Stimulated activated CD8-positive, alpha-beta memory T cell treated with anti-CD3 and anti-CD28 coated beads, Interleukin-12 subunit alpha, Interleukin-12 subunit beta, amount 100 ng/mL, for 1 hour (primary cell): ENCODE measurements at places on chromosomes 1 and 21.

DNA sequence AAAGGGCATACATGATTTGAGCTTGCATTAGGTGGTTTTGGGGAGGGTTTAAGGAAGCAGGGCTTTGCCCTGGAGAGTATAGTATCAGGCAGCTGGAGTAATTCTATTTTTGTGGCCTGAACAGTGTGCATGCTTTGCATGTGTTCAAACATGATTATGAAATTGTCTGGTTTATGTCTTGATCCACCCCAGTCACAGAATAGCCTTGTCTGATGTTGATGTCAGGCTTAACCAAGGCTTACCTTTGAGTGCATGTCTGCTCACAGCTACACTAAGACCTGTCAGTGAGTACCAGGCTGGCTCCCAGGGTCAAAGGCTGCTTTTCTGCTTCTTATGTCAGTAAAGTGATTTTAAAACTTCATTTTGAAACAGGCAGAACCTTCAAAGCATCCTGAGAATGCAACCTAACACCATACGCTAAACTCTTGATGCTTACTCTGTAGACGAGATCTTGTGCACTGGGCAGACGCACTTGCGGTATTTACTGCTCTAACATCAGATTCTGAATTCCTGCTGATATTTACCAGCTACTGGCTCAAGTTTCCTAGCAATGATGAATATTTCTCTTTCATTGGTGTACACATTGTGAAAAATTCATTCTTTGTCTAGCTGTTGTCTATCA, 78.9 kb downstream of the MAP3K21 start:
- DNase-seq: no peak

DNA sequence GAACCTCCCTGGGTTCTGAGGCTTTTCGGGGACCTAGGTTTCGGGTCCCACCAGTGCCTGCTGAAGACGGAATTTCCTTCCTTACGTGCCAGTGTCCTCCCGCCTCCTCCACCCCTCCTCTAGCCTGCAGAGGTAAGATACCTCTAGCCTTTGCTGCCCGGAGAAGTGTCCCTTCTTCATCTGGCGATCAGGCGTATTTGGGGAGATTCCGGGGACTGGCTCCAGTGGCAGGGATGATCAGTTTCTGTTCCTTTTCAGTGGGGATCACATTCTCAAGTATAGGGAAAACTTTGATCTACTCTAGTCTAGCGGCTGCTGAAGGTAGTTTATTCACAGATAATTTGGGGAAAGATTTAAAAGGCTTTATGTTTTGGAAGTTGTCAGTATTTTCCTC, 674 bp downstream of the CEP350 start:
- no peak for DNase-seq

GRCh38 chr1:145891587-145892485, 6.2 kb upstream of the ANKRD35 start:
- DNase-seq: peak; percentile 19

- DNase-seq: no peak
These were observed 145.0 kb upstream of the SGIP1 start for GRCh38 chr1:66388913-66389312.

- no peak for DNase-seq
These were observed 10.4 kb downstream of the HYI start for GRCh38 chr1:43443197-43443946.

- no peak for DNase-seq
These were observed 40.8 kb upstream of the COL6A1 start for GRCh38 chr21:45940621-45941337.

- peak; percentile 28 for DNase-seq
These were observed 33.2 kb upstream of the PAX7 start for GRCh38 chr1:18597160-18598042.

- DNase-seq: no peak
These were observed 127.8 kb downstream of the NTMT2 start for GRCh38 chr1:170273291-170274130.

GRCh38 chr21:31159808-31160207, 121.5 kb upstream of the KRTAP19-8 start:
- no peak for DNase-seq

DNA sequence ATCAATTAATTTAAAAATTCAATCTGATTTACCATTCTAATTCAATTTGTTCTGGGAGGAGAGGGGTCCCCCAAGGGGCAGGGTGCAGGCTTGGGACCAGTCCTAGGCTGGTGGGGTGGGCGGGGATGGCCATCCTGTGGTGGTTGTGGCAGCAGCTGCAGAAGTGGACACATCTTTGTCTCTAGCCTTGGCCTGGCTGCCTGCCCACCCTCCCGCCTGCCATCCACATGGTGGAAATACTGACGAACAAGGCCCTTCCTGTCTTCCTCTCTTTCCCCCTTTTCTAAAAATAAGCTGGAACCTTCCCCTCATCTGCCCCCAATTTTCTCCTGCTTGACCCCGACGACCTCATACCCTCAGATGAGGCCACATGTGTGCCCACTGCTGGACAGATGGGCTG, 130.9 kb downstream of the FOXD2 start:
- DNase-seq: no peak

- DNase-seq: no peak
These were observed 6.1 kb downstream of the CYP4B1 start for GRCh38 chr1:46804926-46805325.

- no peak for DNase-seq
These were observed 21.8 kb downstream of the KDM4A start for GRCh38 chr1:43671626-43672330.

GRCh38 chr1:12587981-12588640, 29.9 kb downstream of the DHRS3 start:
- DNase-seq: no peak

- DNase-seq: no peak
These were observed 420.5 kb downstream of the MATN1 start for GRCh38 chr1:30302858-30303257.

DNA sequence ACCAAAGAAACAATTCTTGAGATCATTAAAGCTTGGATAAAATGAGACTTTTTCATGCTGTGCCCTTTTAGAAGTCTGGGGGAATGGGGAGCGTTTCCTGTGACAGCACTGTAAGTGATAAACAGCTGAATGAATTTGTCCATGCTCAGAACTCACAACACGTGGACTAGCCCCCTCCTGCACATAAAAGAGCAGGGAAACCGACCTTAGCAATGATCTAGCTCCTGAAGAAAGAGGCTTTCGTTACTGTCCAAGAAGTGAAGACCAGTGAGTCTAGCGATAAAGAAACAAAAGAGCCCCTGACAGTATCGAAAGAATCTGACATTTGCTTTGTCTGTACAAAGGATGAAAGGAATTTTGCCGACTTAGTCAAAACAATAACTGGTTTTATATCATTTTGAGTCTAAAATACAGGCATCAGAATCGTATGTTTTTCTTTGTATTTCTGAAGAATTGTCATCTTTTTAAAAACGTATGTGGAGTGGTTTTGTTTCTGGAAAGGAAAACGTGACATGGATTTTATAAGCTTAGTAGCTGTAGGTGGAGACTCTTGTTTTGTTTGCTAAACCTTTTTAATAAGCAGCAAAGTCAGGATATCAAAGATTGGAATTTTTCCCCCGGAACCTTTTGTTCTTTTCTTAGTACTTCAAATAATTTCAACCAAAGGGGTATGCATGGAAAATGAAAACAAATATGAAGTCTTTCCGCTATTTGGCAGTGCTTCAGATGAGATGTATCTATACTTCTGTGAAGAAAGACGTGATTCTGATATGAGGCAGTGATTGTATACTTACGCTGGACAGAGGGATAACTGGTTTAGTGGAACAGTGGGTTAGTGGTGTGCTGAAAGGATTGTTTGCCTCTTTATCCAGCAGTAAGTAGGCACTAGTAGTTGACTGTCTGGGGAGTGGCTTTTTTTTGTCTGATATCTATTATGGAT, 61.0 kb downstream of the MAST2 start:
- no peak for DNase-seq

- DNase-seq: no peak
These were observed 581.2 kb downstream of the PTPRC start for GRCh38 chr1:199220031-199220430.

DNA sequence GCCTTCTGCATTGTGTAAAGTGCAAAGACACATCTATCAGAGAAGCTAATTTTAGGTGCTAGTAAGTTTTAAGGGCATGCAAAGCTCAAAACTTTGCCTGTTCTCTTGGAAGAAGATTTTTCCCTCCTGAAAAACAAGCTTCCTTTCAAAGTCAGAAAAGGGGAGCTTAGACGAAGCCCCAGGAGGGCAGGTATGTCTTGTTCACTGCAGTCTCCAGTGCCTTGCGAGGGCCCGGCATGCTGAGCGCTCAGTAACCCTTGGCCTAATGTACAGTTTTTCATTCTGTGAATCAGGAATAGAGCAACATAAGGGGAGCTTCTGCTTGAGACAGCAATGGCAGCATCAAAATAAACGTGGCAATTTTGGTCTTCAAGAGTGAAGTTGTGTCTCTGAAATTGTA, 35.0 kb downstream of the GALNT2 start:
- DNase-seq: no peak

DNA sequence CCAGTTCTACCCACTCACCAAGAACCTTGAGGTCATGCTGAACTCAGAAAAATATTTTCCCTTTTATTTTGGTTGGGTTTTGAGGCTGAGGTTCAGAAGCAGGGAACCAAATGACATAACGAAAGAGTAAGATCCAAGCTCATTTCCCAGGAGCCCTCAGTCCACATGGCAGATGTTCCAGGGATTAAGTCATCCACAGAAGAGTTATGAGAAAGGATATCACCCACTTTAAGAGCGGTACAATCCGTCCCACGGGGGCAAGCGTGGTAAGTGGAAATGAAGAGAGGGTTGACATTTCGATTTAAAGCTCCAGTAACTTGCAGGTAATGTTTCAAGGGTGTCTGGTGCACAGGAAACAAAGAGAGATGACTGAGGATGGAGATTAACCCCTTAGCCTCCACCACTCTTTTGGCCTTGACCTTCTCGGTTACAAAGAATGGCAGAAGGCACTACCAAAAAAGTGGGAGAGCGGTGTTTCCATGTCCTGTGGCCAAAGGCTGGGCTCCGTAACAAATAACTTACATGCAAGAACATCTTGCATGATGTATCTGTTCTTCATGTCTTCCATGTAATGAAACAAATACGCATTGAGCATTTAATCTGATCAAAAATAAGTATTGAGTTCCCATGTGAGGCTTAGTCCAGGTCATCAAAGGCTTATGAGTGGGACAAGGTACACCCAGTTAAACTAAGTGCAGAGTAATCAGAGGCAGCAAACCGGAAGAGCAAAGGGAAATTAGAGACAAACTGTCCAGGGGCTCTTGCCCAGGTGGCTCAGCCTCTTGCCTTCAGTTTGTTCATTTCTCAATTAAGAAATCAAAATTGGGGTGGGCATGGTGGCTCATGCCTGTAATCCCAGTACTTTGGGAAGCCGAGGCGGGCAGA, 241.4 kb downstream of the TOMM20 start:
- DNase-seq: no peak

DNA sequence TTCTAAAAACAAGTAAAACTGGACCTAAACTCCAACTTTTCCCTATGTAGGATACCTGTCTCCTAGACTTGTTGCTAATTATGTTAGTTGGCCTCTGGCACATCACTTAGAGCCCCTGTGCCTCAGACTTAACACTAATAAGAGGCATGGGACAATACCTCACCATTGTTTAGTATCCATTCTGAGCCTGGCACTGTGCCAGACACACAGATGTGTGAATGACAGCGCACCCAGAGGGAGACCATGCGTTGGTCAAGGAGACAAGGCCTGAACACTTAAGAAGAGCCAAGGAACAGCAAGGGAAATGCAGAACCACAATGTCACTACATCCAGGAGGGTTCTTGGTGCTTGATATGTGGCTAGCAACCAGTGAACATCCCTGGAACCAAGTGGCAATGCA, 189.1 kb downstream of the FGGY start:
- DNase-seq: no peak

DNA sequence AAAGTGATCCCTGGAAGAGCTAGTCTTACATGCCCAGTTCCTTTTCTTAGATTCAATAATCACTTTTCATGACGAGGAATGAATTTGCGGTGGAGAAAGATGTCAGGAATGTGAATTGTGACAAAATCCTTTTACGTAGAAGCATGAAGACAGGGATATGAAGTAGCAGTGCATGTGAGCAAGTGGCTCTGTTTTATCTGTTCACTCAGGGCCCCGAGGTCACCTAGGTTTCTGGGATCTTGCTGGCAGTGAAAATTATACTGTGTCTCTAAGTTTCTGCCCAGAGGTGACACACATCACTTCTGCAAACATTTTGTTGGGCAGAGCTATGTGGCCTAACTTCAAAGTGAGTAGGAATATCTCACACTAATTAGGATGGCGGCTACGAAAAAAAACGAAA, 79.3 kb downstream of the USP25 start:
- DNase-seq: no peak

GRCh38 chr1:162710780-162711465, 78.7 kb downstream of the DDR2 start:
- no peak for DNase-seq

GRCh38 chr1:37951041-37951782, 4.4 kb upstream of the INPP5B start:
- DNase-seq: no peak

- DNase-seq: no peak
These were observed 3.3 kb downstream of the CNST start for GRCh38 chr1:246569248-246570238.

- no peak for DNase-seq
These were observed 287.0 kb downstream of the GPATCH2 start for GRCh38 chr1:217343907-217344306.

- no peak for DNase-seq
These were observed 146.8 kb downstream of the ZBTB18 start for GRCh38 chr1:244197851-244198375.

- DNase-seq: no peak
These were observed 1.6 kb downstream of the DMRTB1 start for GRCh38 chr1:53460666-53461322.

DNA sequence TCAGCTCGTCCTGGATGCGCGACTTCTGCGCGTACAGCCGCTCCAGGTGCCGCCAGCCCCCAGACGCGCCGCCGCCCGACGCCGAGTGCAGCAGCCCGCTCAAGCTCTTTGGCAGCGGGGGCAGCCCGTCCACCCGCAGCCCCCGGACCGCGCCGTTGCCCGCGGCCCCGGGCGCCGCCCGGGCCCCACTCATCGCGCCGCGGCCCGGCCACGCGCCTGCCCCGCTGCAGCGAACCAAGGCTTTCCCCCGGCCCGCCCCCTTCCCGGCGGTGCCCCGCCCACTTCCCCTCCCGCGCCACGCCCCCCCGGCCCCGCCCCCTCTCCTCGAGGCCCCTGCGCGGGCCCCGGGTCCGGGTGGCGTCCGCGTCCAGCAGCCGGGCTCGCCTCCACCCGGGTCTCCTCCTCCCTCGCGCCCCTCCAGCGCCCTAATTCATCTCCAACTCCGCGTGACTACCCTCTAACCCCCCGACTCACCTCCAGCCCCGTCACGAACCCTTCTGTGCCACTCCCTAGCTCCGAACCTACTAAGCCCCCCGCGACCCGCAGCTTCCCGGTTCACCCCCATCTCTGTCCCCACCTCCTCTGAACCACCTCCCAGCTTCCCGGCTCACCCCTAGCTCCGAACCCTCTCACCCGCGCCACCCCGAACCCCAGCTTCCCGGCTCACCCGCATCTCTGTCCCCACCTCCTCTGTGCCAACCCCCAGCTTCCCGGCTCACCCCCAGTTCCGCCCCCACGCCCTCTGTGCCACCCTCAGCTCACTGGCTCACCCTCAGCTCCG, at the start of gene FAM89A:
Gene FAM89A, minus strand, starts transcription at position 236 of the 781 bp plus-strand sequence. Its CDS starts 43 bp downstream, at position 193.
- DNase-seq: peak; percentile 48

- no peak for DNase-seq
These were observed 37.5 kb downstream of the SPAG17 start for GRCh38 chr1:118147522-118147921.
